Stimulated activated CD8-positive, alpha-beta memory T cell treated with anti-CD3 and anti-CD28 coated beads, Interleukin-15, amount 100 ng/mL, for 4 hours (primary cell): ENCODE measurements at places on chromosomes 11 and 22.

- DNase-seq: no peak
These were observed 18.3 kb upstream of the MUC5B start for GRCh38 chr11:1204381-1205101.

GRCh38 chr11:27319072-27319471 is 43.9 kb downstream of the CCDC34 start:
- no peak for DNase-seq

DNA sequence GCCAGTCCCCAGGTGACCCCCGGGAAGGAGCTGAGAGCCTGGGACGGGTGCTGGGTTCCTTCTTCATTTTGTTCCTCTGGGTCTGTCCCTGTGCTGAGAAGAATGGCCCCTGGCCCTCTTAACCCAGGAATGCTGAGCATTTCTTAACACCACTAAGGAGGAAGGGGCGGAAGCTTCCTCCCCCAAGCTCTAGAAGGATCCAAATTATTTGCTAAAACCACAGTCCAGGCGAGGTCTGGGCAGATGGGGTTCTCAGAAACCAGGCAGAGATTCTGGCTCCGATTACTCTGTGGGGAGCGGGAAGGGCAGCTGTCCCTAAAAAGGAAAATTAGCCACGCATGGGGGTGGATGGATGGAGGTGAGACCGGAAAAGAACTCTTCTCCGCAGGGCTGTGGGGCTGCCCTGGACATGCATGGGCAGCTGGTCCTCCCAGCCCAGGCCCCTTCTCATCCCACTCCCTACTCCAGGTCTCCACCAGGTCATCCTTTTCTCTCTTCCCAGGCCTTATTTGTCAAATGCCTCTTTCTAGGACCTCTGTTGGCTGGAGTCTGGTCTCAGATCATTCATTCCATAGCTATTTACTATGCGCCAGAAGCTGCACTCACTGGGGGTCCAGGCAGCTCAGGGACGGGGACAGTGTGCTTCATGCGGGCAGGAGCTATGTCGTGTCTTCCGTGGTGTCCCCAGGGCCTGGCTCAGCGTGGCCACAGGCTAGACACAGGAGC is 45.0 kb upstream of the MYH9 start:
- DNase-seq: no peak

- no peak for DNase-seq
These were observed 696.7 kb upstream of the CCDC90B start for GRCh38 chr11:83982825-83983224.

GRCh38 chr11:75347781-75348566 is 3.5 kb downstream of the ARRB1 start:
- DNase-seq: no peak
